ENCODE measurements at places on chromosomes 1 and 21. TPM values are rescaled to one million over a fixed set of nuclear protein-coding genes. Genes with fewer than 3 reads are reported as not detected.
A peak's percentile ranks its signal among the peaks of the same experiment; 100 is the strongest.

Gene RAP1GAP
- not detected for total RNA-seq

DNA sequence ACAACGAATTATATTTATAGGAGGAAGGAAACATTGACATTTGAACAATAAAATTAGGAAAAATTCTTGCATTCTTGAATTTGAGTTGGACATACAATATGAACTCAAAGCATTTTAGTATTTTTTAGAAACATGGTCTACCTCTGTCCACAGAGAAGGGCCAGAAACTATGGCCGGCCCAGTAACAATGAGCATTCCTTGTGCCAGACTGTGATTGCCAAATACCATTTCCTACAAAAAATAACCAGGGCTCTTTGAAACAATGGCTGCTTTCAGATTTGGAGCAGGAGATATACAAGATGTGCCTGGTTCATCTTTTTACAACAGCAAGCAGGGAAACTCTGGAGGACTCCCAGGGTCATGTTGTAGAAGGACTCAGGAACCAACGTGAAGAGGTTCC lies 38.4 kb downstream of the NOS1AP start:
- ATAC-seq: no peak

DNA sequence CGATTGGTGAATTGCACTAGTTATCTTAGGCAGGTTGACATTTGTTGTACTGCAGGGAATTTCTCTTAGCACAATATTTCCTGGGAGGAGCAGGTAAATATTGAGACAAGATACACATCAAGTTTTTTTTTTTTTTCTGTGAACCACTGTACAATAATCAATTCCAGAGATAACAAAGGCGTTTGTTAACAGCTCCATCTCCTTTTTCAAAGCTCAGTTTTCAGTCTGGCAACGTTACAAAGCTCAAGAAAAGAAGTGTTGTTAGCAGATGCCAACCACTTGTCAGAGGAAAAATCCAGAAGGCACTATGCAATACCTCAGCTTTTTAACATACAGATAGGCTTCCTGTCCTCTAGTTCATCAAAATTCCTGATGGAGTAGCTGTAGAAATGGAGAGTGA lies 40.9 kb upstream of the DAB1 start:
- ATAC-seq: no peak

Gene PEF1
- total RNA-seq: 82.6 TPM

GRCh38 chr1:98176936-98177335 lies 256.1 kb upstream of the DPYD start:
- no peak for ATAC-seq

DNA sequence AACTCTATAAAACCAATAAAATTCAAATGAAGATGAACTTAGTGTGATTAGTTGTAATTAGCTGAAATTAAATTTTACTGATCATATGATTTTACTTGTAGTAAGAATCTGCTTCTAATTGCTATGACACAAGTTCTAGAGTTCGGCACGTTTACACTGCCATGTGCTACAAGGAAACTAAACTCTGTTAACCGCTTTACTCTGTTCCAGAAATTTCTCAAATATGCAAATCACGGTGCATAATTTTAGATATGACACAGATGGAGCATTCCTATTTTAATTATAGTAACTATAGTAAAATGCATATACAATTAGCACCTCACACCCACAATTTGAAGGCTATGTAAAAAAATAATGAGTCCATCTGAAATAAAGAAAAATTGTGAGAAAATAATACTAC lies 14.8 kb downstream of the HEATR1 start:
- ATAC-seq: no peak

DNA sequence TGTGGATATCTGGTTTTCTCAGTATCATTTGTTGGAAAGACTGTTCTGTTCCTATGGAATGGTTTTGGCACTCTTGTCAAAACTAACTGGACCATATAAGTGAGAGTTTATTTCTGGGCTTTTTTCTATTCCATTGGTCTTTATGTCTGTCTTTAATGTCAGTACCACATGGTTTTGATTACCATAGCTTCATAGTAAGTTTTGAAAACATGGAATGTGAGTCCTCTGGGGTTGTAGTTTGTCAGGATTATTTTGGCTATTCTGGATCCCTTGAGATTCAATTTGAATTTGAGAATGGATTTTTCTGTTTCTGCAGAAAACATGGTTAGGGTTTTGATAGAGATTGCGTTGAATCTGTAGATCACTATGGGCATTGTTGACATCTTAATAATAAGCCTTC lies 107.9 kb downstream of the ZFYVE9 start:
- ATAC-seq: no peak

- peak; percentile 84 for ATAC-seq
These were observed 15.7 kb upstream of the FGR start for GRCh38 chr1:27650539-27651175.

Gene ADAMTSL4
- total RNA-seq: 27.1 TPM

Gene LYPLA2
- 29.8 TPM for total RNA-seq

DNA sequence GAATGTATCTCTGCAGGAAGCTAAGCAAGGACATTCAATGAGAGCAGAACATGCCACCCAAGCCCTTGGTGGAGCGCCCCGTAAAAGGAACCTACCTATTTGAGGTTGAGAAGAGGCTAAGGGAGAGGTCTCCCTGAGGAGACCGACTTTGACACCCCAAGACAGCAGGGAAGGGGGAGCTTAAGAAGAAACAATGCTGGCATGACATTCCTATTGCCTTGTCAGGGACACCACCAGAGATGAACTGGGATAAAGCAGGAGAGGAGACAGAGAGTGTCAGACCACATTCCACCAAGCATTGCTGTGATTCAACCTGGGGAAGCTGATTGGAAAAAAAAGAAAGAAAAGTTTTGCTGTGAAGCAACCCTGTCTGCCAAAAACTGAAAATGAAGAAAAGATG lies 13.3 kb upstream of the S100A2 start:
- ATAC-seq: no peak

DNA sequence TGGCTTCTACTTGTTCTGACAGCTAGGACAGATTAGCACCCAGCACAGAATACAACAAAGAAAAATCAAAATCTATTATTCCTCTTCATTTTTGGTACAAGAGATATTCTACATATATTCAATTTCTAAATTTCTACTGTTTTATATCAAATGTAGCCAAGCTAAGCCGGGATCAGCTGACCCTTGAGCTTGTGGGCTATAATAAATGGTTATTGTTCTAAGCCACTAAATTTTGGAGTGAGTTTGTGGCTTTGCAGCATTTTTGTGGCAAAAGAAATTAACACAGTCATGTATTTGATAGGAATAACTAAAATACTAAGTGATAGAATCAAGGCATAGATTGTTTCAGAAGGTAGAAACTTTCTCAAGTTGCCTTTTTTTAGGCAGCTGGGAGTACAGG lies 50.7 kb downstream of the APP start:
- ATAC-seq: no peak

- ATAC-seq: no peak
These were observed 67.0 kb upstream of the TNFSF18 start for GRCh38 chr1:173117761-173118160.

DNA sequence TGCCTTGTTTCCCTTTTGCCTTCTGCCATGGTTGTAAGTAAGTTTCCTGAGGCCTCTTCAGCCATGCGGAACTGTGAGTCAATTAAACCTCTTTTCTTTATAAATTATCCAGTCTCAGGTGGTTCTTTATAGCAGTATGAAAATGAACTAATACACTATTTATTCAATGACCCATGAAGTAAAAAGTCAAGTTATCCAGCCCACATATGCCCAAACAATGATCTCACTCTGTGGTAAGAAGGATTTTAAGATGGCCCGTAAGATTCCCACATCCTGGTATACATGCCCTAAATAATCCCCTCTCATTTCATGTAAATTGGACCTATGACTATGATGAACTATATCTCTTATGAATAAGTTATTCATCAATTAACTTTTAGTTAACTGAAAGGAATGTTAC lies 1008.3 kb upstream of the B3GALT2 start:
- ATAC-seq: no peak

GRCh38 chr21:17461582-17461981 lies 51.3 kb upstream of the CXADR start:
- no peak for ATAC-seq

DNA sequence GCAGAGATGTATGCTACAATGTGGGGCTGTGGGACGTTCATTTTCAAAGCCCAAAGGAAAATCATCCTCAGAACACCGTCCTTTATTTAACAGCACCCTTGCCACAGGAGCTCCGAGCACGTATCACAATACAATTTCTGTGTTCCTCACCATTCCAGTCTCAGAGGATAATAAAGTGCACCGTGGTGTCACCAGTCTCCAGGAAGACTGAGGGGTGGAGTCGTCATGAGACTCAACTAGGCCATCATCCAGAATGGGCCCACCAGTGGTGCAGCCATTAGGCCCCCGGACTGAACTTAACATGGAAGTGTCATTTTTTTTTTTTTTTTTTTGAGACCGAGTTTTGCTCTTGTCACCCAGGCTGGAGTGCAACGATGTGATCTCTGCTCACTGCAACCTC lies 17.2 kb downstream of the SEC16B start:
- no peak for ATAC-seq

DNA sequence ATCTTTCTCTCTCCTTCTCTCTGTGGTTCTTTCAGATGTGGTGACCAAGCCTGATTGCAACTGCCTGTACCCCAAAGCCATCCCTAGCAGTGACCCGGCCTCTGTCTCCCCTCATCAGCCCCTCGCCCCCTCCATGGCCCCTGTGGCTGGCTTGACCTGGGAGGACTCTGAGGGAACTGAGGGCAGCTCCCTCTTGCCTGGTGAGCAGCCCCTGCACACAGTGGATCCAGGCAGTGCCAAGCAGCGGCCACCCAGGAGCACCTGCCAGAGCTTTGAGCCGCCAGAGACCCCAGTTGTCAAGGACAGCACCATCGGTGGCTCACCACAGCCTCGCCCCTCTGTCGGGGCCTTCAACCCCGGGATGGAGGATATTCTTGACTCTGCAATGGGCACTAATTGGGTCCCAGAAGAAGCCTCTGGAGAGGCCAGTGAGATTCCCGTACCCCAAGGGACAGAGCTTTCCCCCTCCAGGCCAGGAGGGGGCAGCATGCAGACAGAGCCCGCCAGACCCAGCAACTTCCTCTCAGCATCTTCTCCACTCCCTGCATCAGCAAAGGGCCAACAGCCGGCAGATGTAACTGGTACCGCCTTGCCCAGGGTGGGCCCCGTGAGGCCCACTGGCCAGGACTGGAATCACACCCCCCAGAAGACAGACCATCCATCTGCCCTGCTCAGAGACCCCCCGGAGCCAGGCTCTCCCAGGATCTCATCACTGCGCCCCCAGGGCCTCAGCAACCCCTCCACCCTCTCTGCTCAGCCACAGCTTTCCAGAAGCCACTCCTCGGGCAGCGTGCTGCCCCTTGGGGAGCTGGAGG lies 12.7 kb downstream of the CSF1 start:
- ATAC-seq: no peak
